ENCODE measurements at places on chromosomes 5 and 9.

GRCh38 chr5:58493141-58493540 is 1.9 kb downstream of the GAPT start:
- DNase-seq = no peak

DNA sequence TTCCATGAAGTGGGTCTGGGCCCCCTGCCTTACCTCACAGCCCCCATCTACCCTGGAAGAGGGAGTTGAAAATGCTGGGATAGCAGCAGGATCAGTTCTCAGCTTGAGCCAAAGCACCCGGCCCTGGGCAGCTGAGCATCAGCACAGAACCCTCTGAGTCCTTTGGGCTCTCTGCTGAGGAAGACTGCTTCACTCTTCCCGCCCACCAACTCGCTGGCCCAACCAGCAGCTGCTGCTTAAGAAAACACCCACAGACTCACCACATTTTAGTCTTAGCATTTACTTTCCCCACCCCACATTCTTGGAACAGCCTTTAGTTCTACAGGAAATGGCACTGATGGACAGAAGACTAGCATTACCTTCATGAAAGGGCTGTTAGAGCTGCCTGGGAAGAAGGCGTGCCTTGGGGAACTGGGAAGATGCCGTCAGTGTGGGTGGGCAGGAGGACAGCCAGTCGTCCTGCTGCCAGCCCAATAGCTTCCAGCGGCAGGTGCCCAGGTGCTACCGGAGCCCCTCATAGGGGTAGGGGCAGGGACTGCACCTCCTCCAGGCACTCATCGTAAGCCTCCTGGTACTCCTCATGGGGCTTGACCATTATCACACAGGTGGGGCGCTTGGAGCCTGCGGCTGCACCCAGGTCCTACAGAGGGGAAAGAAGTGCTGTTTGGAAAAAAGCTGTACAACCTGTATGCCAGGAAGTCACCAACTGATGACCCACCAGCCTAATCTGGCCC is 4.3 kb downstream of the NHP2 start:
- DNase-seq = no peak

DNA sequence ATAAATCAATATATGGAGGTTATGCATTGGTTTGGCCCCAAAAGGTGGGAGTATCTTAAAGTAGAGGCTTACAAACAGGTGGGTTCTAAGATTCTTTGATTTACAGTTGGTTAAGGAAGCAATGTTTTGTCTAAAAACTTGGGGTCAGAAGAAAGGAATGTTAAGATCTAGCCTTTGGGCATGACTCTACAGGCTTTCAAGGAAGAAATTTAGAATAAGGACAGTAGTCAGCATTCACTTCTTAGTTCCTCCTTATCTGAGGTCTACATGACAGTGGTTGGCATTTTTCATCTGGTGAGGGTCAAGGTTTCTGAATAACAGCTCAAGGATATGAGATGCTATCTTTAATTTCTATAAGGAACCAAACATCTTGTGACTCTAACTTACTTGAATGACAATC is 122.8 kb downstream of the CAMK4 start:
- no peak for DNase-seq

DNA sequence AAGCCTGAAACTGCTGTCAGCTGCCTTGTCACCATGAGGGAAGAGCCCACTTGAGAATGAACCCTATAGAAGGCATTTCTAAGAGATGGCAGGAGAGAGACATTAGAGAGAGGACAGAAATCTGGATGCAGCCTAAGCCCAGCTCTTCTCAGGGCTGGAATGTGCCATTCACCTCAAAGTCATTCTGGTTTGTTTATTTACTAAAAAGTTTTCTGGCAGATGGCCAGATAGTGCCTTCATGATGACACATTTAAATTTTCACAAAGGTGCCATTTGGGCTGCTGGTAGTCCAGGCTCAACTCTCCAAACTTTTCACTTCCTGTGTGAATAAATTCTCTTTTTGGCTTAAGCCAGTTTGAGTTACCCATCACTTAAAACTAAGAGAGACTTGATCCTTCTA is 144.6 kb upstream of the ZNF366 start:
- peak; percentile 29 for DNase-seq

- DNase-seq = no peak
Measured at GRCh38 chr9:37032713-37033112, 1.4 kb downstream of the PAX5 start.

- DNase-seq = peak; percentile 55
Measured at GRCh38 chr9:116998305-116998704, 311.2 kb downstream of the TRIM32 start.

- no peak for DNase-seq
Measured at GRCh38 chr5:72465066-72465465, 42.1 kb downstream of the ZNF366 start.

- no peak for DNase-seq
Measured at GRCh38 chr5:14884062-14884612, 12.6 kb upstream of the ANKH start.

GRCh38 chr5:64292611-64293215 is 127.1 kb downstream of the RNF180 start:
- peak; percentile 13 for DNase-seq

DNA sequence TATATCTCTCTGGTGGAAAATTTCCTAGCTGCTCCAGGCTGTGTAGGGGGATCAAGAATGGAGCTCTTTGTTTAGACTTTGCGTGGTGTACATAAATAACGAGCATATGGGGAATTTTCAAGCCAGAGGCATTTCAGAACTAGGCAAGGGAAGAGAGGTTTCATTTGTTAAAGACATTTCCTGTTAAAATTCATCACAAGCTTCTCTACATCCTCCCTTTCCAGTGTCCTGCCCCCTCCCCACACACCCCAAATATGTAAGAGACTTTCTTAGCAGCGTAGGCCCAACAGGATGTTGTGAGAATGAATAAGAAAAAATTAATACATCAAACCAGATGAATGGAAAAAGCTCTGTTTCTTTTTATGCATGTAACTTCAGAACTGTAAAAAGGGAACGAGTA is 150.3 kb downstream of the GPBP1 start:
- peak; percentile 71 for DNase-seq

DNA sequence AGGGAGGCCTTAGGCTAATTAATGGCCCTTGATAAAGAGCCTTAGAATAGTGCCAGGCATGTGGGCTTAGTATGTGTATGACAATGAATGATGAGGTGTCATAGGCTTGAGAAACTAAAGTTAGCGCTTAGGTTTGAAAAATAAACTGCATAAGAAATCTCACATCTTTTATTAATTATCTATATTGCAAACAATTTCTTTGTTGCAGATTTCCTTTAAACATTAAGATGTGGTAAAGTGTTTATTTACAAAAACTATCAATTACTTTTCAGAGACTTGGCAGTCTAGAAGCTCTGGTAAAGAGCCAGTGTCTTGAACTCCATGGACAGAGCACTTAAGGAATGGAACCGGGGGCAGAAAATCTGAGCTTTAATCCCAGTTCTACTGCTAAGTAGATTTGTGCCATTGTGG is 23.1 kb downstream of the MAP1B start:
- DNase-seq = no peak

DNA sequence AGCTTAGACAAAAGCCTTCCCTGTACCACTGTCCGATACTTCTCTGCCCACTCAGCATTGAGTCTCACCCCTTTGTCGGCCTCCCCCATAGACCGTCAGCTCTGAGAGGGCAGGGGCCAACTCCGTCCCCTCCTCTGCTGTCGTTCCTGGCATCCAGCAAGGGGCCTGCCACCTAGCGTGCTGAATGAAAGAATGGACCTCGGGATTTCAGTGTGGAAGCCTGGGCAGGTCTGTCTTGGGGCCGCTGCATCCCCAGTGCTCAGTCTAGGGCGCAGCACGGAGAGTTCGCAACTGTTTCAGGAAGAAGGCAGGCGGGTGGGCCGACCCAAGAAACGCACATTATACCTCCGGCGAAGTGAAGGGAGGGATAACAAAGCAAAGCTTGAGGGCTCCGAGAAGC is 1.5 kb upstream of the TOR1B start:
- DNase-seq = no peak

DNA sequence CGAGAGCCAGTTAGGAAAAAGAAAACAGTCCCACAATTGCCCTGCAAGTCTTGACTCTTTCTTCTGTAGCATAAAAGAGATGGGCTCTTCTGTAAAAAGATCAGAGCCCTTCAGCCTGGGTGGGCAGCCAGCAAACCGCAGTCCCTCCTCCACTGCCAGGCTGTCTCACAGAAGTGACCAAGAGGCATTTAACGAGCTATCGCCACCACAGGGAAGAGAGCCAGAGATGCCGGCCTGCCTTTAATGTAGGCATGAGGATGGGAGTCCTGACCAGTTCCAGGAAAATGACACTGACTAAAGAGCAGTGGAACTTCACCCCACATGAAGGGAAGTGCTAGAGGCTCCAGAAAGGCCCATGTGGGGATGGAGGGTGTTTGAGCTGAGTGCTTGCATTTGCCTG is 264.6 kb downstream of the NDUFS4 start:
- DNase-seq = no peak

GRCh38 chr5:147880487-147880886 is 2.0 kb downstream of the SCGB3A2 start:
- no peak for DNase-seq

DNA sequence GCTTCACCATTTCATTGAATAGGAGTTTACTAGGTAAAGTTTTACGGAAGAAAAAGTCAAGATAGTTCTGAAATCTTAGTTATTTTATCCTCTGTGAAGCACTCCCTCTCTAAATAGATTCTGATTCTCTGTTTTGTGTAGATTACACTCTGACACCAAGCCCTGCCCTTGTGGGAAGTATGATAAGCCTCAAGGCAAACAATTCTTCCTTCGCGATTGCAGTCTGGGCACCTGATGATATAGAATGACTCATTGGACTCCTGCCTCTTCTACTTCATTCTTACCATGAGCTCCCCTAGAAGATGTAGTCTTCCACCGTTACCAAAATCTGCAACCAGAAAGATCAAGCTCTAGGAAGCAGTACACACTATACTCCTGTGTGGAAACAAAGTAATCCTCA is 626.9 kb upstream of the PTGER4 start:
- DNase-seq = no peak

- no peak for DNase-seq
Measured at GRCh38 chr5:121706686-121707085, 145.0 kb upstream of the FTMT start.

- no peak for DNase-seq
Measured at GRCh38 chr9:72013292-72013760, 47.1 kb downstream of the C9orf57 start.

DNA sequence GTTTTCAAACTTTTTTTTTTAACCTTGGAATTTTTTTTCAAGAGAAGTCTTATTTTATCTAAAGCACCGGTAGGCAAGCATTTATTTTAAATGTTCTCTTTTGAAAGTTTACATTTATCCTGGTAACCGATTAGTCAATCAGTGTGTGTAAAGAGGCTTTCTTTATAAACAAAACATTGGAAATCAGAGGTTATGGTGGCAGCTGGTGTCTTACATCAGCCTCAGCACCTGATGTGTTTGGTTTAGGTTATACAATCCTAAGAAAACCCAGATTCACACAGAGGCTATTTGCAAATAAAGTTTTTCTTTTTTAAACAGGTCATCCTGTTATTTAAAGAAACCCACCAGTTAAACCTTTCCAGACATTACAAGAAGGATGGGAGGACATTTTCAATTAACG is 173.3 kb upstream of the GDNF start:
- DNase-seq = peak; percentile 66

- no peak for DNase-seq
Measured at GRCh38 chr9:18447131-18447530, 26.8 kb upstream of the ADAMTSL1 start.

DNA sequence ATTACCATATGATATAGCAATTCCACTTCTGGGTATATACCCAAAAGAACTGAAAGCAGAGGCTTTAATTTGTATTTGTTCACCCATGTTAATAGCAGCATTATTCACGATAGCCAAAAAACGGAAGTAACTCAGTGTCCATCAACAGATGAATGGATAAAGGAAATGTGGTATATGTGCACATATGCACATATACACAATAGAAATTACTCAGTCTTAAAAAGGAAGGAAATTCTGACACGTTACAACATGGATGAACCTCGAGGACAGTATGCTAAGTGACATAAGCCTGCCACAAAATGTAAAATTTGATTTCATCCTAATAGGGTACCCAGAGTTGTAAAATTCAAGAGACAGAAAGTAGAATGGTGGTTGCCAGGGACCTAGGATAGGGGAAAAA is 54.9 kb downstream of the NUP155 start:
- DNase-seq = no peak

DNA sequence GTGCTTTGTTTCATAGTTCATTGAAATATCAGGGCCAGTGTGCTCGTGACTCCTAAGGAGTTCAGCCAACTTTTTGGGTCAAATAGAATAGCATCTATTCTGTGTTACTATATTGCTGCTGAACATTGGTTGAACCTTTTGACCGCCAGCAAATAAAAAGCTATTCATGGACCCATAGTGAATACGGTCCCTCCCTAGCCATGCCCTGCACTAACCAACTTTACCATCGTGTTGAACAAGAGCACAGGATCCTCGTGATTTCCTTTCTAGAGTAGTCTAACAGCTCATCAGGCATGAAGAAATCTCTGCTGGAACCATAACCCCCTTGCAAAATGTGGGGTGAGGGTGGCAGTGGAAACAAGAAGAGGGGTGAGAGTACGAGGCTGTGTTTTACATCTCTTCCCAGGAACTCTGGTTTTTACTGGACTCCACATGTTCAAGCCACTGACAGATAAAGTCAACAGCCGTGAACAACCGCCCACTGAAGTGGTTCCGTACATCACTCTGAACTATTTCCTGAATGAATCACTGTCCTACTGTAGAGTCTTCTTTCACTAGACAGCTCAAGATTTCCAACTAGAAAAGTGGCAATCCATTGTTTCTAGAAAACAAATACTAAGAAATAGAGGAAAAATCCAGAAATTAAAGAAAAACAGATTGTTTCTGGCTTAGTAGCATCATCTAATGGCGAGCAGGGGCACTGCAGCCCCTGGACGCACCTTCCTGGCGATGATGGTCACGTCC is 70.1 kb upstream of the SPATA31E1 start:
- peak; percentile 78 for DNase-seq

DNA sequence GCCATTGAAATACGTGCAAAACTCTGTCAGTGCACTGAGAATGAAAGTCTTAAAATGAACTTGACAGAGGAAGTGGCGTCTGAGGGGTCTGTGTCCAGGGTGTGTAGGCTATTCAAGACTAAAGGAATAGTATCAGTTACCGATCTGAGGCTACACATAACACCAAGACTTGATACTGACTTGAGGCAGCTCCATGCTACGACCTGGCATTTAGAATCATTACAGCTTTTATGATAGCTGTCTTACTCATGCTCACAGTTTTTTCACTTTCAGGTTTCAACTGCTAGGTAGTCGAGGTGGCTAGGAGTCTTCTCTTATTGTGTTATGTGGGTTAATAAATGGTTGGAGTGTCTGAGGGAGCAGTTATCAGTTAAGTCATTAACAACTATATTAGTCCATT is 92.8 kb upstream of the SLCO6A1 start:
- DNase-seq = no peak

All from mesenchymal stem cell (in vitro differentiated cells and primary cell).